ENCODE measurements at places on chromosomes 7 and 10.

- no peaks in the 10 kb centered on the region for H3K36me3 ChIP-seq
- no peak overlapping the region for H3K4me3 ChIP-seq
- H3K4me1 ChIP-seq = no peaks in the 10 kb centered on the region
Observed at GRCh38 chr7:90900628-90901356, 304.7 kb downstream of the CDK14 start.

GRCh38 chr7:1666823-1667565, 3.1 kb upstream of the ELFN1 start:
- H3K4me1 ChIP-seq = peaks cover 17% of the 10 kb centered on the region

DNA sequence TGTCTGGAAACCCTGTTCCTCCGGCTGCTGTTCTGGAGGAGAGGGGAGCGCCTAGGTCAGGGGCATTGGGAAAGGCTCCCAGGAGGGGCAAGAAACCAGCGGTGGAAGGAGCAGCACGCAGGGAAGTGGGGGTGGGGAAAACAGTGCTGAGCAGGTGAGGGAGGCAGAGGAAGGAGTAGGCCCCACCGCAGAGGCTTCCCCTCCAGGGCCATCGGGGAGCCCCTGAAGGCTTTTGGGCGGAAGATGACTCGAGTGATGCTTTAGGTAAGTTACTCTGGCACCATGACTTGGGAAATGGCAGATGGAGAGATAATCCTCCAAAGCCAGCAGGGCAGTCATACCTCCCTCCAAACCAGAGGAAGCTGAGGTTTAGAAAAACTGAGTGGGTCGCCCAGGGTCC, 106.5 kb upstream of the ANLN start:
- H3K27me3 ChIP-seq = no peaks in the 10 kb centered on the region
- DNase-seq = no peak
- H3K36me3 ChIP-seq = no peaks in the 10 kb centered on the region

GRCh38 chr10:121248266-121248665, 350.0 kb downstream of the FGFR2 start:
- H3K36me3 ChIP-seq = no peaks in the 10 kb centered on the region
- peaks cover 10% of the 10 kb centered on the region for H3K4me1 ChIP-seq
- no peak for DNase-seq

GRCh38 chr10:123746061-123746460, 79.9 kb downstream of the GPR26 start:
- H3K36me3 ChIP-seq = no peaks in the 10 kb centered on the region
- no peaks in the 10 kb centered on the region for H3K27me3 ChIP-seq
- no peak for DNase-seq

DNA sequence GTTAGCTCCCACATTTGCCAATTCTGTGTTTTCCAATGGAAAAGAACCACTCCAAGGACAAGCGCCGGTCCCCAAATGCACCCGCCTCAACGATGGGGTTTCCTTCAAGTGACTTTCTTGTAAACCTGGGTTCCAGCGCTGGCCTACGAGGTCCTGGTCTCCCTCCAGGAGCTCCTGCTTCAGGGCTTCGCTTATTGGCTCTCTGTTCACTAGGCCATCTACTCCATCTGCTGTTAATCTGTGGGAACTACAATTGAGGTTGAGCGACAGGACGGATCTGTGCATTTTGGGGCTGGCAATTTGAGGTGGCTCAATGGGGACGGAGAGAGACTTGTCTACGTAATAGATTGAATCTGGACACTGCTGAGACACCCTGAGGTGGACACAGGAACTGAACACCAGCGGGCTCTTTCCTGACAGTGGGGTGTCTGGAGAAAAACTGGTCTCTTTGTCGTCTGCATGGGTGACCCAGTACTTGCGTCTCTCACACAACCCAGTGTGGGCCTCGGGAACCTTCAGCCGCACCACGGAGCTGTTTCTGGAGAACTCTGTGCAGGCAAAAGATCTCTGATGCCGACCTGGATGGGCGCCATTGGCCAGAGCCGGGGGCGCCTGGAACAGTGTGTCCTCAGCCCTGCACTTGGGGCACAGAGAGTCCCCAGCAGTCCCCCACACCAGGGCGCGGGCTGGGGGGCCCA, 115.9 kb upstream of the ADAM12 start:
- no peaks in the 10 kb centered on the region for H3K4me1 ChIP-seq
- no peaks in the 10 kb centered on the region for H3K27me3 ChIP-seq
- no peak overlapping the region for H3K4me3 ChIP-seq
- H3K36me3 ChIP-seq = no peaks in the 10 kb centered on the region

Data from prostate gland (tissue), 2 donors.